ENCODE measurements at places on chromosomes 16 and 17.

DNA sequence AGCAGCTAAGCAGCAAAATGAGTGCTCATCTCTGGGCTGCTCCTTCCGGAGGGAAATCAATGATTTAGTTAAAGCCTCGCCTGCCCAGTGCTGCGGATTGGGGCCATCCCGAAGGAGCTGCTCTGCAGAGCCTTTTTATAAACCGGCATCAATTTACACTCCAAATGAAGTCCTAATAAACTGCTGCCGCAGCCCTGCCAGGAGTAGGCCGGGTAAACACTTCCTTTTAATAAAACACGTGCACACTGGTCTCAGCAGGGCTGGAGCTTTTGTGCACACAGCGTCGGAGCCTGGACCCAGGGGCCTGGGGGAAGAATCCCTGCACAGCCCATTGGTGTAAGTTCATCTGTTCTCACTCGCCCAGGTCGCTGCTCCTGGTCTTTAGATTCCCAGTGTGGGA, 79.6 kb upstream of the HS3ST2 start:
- no peak for DNase-seq

DNA sequence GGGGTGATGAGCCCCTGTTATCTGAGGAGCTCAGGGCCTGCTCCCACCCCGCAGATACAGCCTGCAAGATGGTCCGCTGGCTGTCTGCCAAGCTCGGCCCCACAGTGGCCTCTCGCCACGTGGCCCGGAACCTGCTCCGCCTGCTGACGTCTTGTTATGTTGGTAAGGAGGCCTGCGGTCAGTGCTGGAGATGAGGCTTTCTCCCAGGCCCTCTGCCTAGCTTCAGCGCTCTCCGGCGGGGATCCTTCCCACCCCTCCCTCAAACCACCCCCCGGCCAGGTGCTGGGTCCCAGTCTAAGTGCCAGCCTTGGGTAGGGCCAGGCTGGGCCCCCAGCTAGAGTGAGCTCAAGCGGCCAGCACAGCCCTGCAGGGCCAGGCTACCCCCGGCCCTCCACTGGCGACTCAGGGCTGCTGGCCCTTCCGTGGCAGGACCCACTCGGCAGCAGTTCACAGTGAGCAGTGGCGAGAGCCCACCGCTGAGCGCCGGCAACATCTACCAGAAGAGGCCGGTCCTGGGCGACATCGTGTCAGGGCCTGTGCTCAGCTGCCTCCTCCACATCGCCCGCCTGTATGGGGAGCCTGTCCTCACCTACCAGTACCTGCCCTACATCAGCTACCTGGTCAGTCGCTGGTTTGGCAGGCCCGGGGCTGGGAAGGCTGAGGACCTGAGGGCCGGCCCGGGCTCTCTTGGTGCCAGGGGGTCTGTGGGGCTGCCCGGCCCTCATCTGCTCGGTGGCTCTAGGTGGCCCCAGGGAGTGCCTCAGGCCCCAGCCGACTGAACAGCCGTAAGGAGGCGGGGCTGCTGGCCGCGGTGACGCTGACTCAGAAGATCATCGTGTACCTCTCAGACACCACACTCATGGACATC, 6.1 kb downstream of the WDR81 start:
- DNase-seq: peak; percentile 91

GRCh38 chr17:21239680-21240368, 13.4 kb downstream of the NATD1 start:
- DNase-seq: peak; percentile 47

DNA sequence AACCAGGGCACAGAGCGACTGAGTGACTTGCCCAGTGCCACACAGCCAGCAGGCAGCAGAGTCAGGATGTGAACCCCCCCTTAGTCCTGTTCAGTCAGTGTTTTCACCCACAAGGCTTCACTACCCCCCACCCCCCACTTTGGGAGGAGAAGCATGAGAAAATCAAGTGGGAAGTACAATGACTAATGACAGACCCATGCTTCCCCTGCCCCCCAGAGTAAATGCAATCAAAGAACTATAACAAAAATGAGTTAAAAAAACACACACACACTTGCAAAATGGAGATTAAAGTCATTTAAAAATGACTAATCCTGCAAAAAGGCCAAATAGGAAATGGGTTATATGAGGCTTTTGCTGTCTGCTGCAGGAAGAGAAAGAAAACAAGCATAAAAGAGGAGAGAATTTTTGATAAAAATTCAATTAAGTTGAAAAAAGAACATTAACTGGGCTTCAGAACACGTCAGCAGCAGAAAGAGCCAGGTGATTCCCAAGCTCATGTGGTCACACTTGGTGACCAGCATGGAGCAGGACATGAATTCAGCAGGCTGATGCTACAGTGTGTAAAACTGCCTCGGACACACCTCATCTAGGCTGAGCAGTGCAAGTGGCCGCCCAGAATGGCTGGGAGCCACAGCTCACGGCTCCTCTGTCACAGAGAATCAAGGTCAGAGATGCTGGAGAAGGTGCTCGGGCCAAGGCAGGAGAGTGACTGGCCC, 212.3 kb downstream of the ZNF423 start:
- DNase-seq: peak; percentile 84

GRCh38 chr17:73973586-73974409, 229.7 kb upstream of the RPL38 start:
- no peak for DNase-seq

GRCh38 chr17:42055027-42055426, 4.6 kb upstream of the C17orf113 start:
- DNase-seq: no peak

GRCh38 chr16:12171706-12172105, 195.2 kb downstream of the SNX29 start:
- no peak for DNase-seq

- no peak for DNase-seq
These were observed 115.4 kb downstream of the DYNLRB2 start for GRCh38 chr16:80656161-80656560.

DNA sequence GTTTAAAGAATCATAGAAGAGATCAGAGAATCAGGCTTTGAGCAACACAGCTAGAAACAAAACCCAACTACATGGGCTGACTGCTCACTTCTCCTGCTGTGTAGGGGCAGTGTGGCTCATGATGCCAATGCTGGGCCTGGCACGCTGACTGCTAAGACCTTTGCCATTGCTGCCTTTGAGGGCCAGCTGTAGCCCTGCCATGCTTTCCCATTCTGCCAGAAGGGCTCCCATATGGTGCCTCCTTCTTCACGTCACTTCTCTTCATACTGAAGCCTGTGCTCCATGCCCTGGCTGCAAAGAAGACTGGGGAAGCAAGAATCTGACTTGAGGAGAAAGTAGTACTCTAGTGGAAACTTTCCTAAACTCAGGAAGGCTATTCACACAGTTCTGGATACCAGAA, 232.9 kb downstream of the UTP18 start:
- no peak for DNase-seq

DNA sequence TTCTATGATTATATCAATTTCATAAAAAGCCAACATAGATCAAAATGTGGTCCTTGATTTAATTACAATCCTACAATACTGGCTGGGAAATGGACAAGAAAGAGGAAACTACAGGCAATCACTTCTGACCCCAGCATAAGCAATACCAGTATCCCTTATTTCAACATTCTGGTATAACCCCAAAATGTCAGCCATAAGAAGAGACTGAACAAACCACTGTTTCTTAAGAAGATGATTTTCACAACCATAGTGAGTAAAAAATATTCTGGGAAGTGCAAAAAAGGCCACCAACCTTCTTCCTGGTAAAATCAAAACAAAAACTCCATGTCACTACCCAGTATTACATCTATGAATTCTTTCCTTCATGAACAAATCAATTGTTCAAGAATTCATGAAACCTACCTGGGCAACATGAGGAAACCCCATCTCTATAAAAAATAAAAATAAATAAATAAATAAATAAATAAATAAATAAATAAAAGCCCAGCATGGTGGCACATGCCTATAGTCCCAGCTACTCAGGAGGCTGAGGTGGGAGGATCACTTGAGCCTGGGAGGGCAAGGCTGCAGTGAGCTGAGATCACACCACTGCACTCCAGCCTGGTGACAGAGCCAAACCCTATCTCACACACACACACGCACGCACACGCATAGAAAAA, 7.5 kb downstream of the N4BP1 start:
- DNase-seq: no peak

DNA sequence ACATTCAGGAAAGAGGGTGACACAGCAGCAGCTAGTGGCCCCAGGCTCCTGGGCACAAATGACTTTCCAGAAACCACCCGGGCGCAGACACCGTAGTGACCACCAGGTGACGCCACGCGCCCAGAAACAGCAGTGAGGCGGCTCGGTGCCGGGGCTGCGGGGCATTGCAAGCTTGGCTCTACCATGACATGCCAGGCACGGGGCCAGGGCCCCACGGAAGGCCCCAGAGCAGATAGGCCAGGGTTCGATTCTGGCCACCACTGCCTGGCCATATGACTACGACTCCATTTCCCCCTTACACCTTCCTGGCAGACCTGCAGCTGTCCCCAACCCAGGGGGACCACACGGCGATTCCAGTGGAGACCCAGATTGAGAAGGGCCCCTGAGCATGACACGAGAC, 6.7 kb downstream of the RHBDF1 start:
- peak; percentile 75 for DNase-seq

- DNase-seq: no peak
These were observed 49.6 kb upstream of the PLCG2 start for GRCh38 chr16:81729451-81729850.

DNA sequence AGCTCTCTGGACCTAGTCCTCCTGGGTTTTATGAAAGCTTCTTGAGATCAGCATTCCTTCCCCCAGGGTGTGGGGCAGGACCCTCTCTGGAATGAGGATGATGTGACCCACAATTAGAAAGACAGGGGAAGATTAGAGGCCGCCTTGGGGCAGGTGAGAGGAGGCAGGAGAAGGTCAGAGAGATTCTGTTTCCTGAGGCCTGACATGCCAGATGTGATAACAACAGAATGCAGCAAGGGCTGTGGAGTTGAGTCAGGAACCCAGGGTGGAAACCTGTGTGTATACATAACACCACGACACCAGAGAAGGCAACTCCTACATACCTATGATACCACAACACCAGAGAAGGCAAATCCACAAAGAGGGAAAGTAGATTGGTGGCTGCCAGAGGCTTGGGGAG, 5.4 kb upstream of the SLC5A10 start:
- no peak for DNase-seq

DNA sequence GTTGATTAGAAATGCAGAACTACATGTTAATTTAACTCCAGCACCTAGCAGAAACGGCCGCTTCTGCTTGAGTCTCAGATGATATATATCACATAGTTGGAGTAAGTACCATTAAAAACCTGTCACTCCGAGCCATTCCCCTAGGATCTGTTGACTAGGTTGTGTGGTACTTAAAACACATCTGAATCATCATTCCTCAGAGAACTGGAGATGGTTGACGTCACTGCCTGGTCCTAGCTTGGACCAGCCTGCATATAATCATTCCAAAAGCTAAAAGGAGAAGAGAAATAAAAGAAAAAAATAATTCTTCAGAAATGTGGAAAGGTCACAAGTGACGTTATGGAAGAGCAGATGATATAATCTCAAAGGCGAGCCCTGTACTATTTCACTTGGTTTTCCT, 31.3 kb upstream of the RASL10B start:
- peak; percentile 65 for DNase-seq

DNA sequence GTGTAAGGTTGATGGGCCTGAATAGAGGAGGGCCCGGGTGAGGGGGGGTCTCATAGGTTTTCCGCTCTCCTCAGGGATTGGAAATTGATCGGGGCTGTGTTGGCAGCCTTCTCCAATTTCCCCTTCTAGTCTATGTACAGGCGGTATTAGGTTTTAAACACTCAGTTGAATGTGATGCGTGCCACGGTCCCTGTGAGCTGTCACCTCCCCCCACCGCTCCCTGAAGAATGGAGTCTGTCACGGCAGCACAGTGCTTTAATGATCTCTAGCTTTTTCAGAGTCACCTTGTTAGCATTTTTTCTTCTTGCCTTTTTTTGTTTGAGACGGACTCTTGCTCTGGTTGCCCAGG, 800 bp downstream of the COX4I1 start:
- DNase-seq: peak; percentile 6

DNA sequence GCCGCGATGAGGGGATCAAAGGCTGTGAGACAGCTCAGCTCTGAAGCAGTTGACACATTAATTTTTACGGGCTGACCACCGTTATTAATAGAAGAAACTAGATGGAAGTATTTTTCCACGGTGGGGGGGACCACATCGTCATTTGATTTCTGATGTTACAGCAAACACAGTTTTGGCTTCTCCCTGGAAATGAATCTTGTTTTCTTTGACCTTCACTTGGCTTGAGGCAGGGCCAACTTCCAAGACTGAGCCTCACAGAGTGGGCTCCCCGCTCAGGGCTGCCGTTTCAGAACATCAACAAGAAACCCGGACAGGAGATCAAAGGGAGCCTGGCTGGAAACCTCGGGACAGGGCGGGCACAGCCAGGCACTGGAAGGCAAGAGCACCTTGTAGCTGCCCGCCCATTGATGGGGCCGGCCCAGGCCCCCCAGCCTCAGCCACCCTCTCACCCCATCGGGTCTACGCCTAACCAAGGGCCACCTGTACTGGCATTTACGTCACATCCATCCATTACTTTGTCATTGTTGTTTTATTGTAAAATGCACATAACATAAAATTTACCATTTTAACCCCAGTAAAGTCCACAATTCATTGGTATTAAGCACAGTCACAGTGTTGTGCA, 124.6 kb downstream of the C16orf95 start:
- DNase-seq: no peak

DNA sequence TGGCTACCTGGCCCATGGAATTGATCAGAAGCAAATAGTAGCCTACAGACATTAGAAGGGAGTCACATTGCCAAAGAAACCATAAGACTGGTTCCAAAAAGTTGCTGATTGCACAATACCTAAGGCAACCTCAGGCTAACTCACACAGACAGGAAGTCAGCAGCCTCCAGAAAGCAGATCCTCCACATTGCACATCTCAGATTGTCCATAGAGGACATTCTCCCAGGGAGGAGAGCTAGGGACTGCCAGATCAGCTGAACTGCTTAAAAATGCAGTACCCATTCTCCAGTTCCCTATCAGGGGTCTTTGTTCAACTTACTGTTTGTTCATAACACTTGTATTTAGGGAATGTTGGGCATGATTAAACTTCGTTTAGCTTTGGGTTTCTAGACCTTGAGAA, 4.2 kb downstream of the CCL3 start:
- DNase-seq: peak; percentile 27

- no peak for DNase-seq
These were observed 165.9 kb downstream of the PARN start for GRCh38 chr16:14464192-14464591.

All from fibroblast of the aortic adventitia (primary cell).